ENCODE measurements at places on chromosomes 1 and 21. TPM values are rescaled to one million over a fixed set of nuclear protein-coding genes. Genes with fewer than 3 reads are reported as not detected.

GRCh38 chr1:56469640-56470371 is 109.6 kb downstream of the PLPP3 start:
- no peak for DNase-seq

DNA sequence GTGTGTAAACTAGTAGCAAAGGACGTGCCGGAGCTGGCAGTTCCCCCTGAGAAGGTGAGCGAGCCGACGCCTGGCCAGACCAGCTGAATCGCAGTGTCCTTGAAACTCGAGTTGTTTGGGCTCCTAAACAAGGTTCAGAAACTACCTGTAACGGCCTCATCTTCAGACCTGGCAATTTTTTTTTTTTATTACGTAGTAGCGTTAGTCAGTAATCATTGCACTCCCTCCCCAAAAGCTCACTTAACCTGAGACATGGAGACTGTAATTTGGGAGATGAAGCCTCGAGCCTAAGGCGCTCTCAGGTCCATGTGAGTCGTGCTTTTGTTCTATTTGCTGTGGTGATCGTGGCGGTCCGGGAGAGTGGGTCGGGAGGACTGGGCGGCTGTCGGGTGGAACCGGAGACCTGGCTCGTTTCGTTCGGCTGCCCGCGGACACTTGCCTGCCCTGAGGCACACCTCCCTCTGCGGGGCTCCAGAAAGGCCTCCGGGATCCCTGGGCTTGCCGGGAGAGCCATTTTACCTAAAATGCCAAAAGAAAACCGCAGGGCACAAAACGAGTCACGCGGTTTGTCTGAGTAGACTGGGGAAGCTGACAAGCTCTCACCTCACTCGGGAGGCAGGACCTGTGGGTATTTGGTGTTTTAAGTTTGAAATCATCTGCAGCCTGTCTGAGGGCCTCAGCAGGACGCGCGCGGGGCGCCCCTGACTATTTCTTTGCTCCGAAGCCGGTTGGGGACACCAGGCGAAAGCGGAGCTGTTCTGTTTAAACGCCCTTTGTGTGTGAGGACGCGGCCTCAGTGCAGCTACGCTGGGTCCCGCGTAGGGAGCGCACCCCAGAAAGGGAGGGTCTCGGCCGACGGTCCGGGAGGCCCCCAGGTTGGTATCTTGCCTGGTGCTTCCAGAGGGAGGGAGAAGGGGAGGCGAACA is 722 bp downstream of the LHX8 start:
- no peak for DNase-seq

DNA sequence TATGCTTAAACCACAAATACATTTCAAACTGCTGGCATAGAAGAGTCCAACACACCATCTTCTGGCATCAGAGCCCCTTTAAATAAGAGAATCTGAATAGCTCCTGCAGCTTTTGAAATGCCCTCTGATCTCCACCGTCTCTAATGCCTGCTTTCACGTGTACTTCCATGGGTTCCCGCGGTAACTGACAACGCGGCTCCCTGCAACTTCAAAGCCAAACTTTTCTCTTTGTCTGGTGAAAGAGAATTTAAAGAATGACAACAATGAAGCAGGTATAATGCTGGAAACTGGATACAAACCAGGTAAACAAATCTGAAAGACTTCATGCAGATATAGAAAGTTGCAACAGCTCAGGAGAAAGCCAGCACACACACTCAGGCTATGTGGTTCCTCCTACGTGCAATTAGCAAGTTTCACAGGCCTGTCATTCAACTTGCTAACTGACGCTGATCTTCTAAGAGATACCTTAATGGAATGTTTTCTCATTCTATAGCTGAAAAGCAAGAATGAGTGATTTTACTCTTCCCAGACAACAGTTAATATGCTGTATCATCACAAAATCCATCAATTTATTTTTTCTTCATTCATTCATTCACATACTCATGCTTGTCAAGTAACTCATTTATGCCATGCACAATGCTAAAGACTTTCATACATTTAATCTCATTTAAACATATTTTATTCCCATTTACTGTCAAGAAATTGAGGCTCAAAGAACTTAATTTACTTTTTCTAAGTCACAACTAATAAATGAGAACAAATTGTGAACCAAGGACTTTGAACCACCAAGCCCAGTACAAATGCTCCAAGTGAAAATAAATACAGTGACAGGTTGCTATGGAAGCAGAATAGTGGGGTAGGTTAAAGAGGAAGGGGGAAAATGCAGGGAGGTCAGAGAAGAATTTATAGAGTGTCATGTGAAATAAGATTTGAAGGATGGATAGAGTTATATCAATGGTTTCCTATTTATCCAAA is 202.7 kb upstream of the SNX7 start:
- DNase-seq, result no peak

GRCh38 chr1:214518361-214518760 is 33.0 kb downstream of the PTPN14 start:
- DNase-seq, result no peak

- no peak for DNase-seq
Measured at GRCh38 chr21:45182958-45183357, 104.7 kb downstream of the POFUT2 start.

DNA sequence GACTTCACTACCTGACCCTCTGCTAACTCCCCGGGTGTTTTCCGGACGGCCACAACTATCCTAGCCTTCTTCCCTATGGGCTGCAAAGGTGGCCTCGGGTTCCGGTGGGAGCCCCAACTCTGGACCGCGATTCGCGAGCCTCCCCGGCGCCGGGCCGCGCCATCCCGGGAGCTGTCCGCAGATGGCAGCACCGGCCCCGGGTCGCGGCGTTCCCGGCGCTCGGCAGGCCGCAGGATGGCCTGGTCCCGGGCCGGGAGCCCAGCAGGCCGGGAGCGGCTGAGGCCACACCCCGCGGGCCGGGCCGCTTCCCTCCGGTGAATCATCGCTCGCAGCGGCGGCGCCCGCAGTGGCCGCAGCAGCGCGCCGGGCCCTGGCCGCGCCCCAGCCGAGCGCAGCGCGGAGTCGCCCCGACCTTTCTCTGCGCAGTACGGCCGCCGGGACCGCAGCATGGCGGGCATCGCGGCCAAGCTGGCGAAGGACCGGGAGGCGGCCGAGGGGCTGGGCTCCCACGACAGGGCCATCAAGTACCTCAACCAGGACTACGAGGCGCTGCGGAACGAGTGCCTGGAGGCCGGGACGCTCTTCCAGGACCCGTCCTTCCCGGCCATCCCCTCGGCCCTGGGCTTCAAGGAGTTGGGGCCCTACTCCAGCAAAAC is at the start of gene CAPN2:
Gene CAPN2 (plus strand): TSS at position 346 of the 656 bp plus-strand sequence. CDS start 102 bp downstream, at position 448.
- peak; percentile 82 for DNase-seq

GRCh38 chr1:230166366-230167132 is 99.5 kb downstream of the GALNT2 start:
- DNase-seq, result no peak

GRCh38 chr1:244952940-244953339 is 88.6 kb upstream of the HNRNPU start:
- no peak for DNase-seq

DNA sequence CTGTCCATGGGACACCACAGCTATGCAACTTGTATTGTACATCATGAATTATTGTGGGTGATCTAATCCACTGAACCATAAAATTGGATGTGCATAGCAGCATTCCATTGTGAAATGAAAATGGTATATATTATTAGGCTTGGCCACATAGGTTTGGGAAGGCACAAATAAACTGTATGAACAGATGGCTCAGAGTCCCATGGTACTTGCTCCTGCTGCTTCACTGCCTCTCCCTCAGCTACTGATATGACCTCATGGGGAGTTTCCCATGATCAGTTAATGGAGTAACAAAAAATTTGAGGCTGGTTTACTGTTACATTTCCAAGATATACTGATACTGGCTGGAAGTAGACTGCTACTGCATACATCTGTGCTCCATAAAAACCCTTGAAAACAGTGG is 152.7 kb upstream of the NEGR1 start:
- DNase-seq, result no peak

DNA sequence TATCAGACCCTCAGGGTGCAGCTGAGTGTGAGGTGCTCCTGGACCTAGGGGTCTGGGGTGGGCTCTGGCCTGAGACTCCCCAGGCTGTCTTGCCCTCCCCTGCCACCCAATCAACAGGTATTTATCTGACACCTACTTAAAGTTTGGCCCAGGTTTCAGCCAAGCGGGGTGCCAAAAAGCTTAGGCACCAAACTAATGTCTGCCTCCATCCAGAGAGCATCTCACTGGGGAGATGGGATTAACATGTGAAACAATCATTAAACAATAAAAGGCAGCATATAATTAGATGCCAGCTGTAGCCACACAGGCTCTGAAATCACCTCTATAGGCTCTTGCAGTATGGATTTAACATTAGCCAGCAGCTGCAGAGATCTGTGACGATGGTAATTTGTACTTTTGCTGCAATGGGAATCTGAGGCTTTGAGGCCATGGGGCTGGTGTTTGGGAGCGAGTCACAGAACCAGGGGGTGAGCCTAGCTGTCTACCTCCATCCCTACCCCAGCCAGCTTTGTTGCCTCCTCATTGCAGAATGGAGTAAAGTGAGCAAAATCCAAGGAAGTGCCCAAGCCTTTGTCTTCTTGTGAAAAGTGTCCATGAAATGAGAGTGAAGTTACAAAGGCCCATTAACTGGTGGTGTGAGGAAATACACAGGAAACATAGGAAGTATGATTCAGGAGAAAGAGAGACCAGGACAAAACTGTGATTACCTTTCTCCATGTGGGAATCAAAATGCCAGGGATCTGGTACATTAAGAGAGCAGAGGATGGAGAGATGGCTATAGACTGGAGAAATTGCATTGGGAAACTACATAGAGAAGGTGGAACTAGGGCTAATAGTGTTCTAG is 36.1 kb downstream of the EIF2D start:
- no peak for DNase-seq

GRCh38 chr1:167599957-167600581 is 30.0 kb upstream of the RCSD1 start:
- DNase-seq, result no peak

DNA sequence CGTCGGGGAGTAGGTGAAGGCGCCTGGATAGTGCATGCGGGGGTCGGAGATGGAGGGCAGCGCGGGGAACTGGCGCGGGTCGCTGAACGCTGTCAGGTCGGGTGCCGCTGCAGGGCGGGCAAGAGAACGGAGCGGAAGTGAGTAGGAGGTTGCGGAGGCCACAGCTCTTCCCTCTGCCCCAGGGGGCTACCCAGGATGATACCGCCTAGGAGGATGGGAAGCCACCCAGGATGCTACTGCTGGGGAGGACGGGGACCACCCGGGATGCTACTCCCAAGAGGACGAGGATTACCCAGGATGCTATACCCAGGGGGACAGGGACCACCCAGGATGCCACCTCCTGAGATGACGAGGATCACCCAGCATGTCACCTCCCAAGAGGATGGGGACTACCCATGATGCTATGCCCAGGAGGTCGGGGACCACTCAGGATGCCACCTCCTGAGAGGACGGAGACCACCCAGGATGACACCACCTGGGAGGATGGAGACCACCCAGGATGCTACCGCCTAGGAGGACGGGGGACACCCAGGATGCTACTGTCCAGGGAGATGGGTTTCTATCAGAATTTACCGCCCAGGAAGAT is 123.8 kb downstream of the CLIC6 start:
- DNase-seq, result no peak

GRCh38 chr1:58396150-58396549 is 150.4 kb downstream of the OMA1 start:
- DNase-seq, result no peak

DNA sequence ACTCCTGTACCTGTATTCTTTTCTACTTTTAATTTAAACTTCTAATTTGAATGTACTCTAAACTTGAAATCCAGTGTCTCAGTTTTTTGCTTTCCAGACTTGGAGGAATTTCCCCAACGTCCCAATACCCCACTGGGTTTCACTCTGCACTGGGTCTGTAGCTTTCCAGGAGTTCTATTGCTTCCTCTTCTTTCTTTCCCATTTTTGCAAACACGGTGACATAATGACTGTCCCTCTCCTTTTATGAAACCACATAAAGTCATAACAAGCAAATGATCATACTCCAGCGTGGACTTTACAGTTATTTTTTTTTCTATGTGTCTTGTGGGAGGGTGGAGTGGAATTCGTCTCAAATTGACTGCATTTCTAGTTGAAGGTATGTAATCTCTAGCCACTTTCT is 97.1 kb downstream of the FASLG start:
- no peak for DNase-seq

DNA sequence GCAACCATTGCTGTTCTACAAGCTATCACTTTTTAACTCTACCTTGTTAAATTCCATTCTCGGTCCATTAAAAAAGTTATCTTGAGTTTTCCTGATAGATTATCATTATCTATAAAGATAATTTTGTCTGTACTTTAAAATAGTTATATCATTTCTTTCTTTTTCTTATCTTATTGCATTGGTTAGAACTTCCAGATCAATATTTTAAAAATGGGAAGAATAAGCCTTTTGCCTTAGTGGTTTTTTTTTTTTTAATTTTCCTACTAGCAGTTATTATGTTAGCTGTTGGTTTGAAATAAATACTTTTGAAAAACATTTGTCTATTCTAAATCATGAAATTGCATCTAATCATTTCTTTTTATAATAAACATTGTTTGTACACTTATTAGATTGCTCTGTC is 71.0 kb upstream of the ATF3 start:
- no peak for DNase-seq

GRCh38 chr1:94643819-94644218 is 102.3 kb upstream of the F3 start:
- no peak for DNase-seq

DNA sequence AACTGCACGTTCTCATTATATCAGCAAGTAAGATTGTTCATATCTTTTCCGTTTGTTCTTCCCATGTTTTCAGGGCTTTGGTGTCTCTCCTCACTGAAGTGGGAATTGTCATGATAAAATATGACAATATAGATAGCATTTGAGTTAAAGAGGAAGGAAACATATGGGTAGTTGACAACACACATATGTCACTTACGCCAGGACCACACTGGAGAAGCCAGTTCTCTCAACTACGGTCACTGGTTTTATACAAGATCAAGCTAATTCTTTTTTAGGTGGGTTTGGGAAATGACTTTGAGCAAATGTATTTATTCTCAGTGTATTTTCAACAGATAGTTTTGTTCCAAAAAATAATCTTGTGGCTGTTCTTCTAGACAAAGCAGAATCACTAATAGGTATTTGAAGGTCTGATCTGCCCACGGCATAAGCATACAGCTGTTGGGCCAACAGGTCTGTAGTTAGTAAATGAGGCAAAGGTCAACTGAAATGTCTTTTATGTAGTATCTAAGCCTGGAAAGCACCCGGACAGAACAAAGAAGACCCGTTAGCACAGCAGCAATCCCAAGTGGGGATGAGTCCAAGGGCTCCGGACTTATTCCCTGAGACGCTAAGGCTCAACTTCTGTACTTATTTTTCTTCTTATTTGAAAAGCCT is 433.6 kb upstream of the ZP4 start:
- no peak for DNase-seq

- no peak for DNase-seq
Measured at GRCh38 chr1:184060316-184060715, 8.8 kb downstream of the TSEN15 start.

ATP8B2 gene
- 48.0 TPM for total RNA-seq

WNT4 gene
- total RNA-seq, result not detected

GOLT1A gene
- 1.1 TPM for total RNA-seq

CSMD2 gene
- not detected for total RNA-seq

ZNF593OS gene
- not detected for total RNA-seq

RGS16 gene
- total RNA-seq, result 36.0 TPM

RNU1-2 gene
- 1,082 TPM for total RNA-seq

PRRX1 gene
- not detected for total RNA-seq

SYTL1 gene
- 15.6 TPM for total RNA-seq

Measured in activated naive CD4-positive, alpha-beta T cell treated with anti-CD3 and anti-CD28 coated beads, Interleukin-2, amount 50 U/mL, for 72 hours (primary cell).